ENCODE measurements at places on chromosomes 2 and 18.

- DNase-seq, result no peak
Observed at GRCh38 chr2:234463626-234464290, 33.1 kb downstream of the ARL4C start.

DNA sequence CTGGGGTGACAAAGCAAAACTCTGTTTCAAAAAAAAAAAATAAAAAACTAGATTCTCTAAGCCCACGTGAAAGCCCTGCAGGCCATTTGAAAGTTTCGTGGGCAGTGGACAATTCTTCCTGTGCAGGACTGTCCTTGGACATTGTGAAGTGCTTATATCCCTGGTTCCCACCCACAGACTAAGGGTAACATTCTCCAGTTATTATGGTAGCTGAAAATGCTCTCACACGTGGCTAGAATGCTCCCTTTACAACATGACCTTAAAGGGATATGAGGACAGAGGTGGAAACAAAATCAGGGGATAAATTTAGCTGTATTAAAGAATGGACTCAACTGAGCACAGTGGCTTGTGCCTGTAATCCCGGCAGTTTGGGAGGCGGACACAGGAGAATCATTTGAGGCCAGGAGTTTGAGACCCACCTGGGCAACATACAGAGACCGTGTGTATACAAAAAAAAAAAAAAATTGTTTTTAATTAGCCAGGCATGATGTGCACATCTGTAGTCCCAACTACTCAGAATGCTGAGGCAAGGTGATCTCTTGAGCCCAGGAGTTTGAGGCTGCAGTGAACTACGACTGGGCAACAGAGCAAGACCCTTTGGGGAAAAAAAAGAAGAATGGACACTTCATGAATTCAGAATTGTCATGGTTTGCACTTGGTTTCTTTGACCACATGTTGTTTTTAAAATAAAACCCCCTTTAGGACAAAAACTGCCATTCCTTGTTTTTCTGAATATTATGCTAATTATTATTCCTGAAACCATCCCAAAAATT, 167.9 kb downstream of the MGAT5 start:
- no peak for DNase-seq

DNA sequence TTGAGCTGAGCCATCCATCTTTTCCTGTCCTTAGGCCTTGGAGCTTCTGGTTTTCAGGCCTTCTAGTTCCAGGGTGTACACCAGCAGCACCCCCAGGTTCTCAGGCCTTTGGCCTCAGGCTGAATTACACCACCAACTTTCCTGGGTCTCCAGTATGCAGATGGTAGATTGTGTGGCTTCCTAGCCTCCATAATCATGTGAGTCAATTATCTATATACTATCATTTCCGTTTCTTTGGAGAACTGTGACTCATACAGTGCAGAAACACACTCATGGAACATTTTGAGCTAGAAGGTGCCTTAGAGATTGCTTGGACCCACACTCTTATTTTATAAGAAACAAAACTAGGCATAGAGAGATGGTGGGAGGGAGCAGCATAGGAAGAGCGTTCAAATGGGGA, 167.4 kb downstream of the NCK2 start:
- no peak for DNase-seq

DNA sequence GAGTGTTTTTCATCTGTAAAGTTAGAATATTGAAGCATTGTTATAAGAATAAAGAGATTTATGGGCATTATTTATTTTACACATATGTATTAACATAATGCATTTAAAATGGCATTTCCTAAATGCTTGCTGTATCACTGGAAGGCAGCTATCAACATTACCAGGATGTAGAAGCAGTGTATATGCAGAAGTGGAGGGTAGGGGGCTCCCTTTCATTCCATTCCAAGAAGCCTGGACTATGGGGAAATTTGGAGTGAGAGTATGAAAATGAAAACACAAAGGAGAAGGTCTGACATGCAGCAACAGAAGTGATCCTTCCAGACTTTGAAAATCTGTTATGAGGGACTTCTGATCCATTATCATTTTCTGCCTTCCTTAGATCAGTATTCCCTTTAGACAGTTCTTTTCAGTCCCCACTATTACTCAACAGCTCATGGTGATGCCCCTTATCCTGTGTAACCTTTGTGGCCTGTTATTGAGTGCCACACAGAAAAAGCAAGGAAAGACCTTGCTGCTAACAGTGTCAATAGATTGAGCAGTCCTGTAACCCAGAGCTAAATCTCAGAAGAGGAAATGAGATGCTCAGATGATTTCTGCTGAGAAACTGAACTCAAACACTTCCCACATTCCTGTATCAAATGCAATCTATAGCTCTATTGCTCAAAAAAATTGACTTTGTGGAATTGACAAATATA, 216.6 kb downstream of the HNMT start:
- no peak for DNase-seq

GRCh38 chr2:109499566-109499965, 114.2 kb downstream of the SEPTIN10 start:
- DNase-seq, result no peak

GRCh38 chr18:46098616-46098933, 479 bp upstream of the ATP5F1A start:
- DNase-seq, result no peak

GRCh38 chr2:10141736-10142639, 19.4 kb downstream of the RRM2 start:
- DNase-seq, result no peak

DNA sequence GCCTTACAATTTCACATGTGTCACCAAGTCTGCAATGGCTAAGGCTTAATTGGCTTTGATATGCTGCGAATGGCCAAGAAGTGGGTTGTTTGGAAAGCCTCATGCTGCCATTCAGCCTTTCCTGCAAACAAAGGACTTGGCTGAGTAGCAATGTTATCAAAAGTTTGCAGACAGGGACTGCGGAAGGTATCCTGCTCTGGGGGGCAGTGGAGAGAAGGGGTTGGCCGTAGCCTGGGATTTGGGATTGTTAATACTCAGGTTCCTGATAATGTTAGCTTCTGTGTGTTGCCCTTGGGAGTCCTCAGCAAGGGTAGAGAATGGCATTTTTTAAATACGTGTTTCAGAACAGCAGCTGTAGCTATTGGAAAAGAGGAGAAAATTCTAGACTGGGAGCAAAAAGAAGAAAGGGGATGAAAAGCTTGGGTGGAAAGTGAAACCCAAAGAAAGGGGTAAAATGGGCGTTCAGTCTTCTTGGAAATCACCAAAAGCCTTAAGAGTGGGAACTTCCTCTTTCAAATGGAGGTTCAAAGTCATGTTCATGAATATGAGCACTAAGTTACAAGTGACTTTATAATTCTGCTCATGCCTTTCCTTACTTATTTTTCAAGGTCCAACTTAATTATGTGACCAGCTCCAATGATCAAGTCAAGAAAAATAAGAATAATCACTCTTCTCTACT, 325.1 kb downstream of the RNF144A start:
- DNase-seq, result no peak

- no peak for DNase-seq
Observed at GRCh38 chr2:55428258-55428657, 8.6 kb upstream of the CCDC88A start.

DNA sequence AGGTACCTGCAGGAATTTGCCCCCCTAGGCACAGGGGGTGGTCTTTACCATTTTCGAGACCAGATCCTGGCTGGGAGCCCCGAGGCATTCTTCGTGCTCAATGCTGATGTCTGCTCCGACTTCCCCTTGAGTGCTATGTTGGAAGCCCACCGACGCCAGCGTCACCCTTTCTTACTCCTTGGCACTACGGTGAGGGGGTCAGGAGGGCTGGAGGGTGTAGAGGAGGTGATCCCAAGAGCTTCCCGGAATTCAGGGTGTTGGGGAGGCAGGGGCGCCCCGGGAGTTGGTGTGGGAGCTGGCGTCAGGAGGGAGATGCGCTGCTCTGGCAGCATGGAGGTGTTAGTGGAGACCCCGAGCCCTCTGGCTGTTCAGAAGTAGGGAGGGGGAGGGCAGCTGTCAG, 3.2 kb downstream of the GMPPA start:
- DNase-seq, result no peak

DNA sequence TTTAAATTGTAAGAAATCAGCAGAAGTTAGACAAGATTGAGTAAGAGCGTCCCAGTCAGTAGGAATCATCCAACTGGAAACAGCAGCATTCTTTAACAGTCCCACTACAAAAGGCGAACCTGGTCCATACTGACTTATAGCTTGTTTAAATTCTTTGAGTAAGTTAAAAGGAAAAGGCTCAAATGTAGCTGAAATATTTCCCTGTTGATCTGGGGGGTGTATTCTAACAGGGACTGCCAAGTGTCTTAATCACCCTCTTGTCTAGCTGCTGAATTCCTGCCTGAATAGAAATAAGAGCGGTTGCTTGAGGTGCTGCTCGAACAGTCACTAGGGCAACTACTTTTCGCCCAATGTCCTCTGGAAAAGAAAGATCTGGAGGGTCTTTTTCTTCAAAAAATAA, 56.4 kb upstream of the FMNL2 start:
- DNase-seq, result no peak

DNA sequence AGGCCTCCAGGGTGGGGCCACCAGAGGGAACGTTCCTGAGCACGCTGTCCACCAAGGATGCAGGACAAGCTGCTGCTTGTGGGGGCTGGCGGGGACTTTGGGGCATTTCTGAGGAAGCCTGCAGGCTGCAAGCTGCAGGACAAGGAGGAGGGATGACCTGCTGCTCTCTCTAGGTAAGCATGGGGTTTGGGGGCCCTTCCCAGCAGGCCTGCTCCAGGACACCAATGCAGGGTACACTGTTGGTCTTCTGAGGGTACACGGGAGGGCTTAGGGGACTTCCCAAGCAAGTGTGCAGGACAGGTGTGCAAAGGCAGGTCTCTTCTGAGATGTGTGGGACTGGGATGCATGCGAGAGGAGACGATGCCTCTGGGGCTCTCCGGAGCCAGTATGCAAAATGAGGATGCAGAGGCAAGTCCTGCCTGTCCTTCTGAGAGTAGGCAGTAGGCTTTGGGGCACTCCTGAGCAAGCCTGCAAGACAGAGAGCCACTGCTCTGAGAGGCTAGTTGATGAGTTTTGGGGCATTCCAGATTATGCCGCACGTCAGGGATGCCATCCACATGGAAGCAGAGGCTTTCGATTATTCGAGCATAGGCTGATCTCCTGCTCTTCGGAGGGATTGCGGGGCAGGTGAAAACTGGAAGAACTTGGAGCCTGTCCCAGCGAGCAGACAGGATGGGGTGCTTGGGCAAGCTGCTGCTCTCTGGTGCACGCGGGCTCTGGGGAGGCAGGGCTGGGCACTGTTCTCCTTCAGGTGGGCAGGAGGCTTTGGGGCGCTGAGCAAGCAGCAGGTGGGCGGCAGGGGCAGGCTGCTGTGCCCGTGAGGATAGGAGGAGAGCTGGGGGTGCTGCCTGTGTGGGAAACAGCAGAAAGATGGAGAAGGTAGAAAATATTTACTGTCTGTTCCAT, 44.6 kb downstream of the CNGA3 start:
- no peak for DNase-seq

DNA sequence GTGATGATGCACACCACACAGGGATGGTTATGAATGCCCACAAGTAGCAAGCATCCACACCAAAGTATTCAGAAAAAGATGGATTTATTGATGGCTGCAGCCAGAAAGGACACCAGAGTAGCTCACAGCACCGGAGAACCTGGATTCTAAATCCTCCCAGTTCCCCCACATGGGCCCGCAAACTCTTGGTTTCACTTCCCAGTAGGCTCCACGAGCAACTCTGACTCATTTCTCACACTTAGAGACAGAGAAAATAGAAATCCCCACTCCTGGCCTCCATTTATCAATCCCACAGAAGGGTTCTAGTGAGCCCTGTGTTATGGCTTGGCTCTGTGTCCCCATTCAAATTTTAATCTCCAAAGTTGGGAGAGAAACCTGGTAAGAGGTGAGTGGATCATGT, 426.7 kb upstream of the MYT1L start:
- no peak for DNase-seq

- DNase-seq, result no peak
Observed at GRCh38 chr2:236993-237539, 26.8 kb downstream of the SH3YL1 start.

GRCh38 chr18:61129001-61129400, 204.2 kb upstream of the CDH20 start:
- no peak for DNase-seq

DNA sequence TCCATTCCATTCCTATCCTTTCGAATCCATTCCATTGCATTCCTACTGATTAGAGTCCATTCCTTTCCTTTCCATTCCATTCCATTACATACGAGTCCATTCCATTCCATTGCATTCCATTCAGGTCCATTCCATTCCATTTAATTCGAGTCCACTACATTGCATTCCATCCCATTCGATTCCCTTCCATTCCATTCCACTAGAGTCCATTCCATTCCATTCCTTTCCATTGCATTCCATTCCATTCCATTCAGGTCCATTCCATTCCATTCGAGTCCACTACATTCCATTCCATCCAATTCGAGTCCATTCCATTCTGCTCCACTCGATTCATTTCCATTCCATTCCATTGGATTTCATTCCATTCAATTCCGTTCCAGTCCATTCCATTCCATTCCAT, 1133.6 kb downstream of the RPIA start:
- DNase-seq, result no peak

DNA sequence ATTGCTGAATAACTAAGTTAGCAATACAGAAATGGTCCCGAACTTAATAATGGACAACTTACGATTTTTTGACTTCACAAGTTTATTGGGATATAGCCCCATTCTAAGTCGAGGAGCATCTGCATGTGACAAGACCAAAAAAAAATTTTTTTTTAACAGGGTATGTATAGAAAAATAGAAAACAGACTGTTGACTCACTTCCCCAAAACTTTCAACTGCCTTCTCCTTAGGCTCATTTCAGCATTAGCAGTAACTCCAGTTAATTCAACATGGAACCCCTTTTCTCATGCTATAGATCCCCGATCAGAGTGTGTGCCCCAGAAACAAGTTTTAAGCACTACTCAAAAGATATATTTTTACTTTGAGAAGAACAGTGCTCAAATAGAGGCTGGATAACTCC, 5.4 kb downstream of the CD302 start:
- DNase-seq, result no peak

- DNase-seq, result no peak
Observed at GRCh38 chr2:159855143-159855542, 57.1 kb upstream of the CD302 start.

GRCh38 chr2:85181134-85181631, 48.0 kb downstream of the TCF7L1 start:
- no peak for DNase-seq

DNA sequence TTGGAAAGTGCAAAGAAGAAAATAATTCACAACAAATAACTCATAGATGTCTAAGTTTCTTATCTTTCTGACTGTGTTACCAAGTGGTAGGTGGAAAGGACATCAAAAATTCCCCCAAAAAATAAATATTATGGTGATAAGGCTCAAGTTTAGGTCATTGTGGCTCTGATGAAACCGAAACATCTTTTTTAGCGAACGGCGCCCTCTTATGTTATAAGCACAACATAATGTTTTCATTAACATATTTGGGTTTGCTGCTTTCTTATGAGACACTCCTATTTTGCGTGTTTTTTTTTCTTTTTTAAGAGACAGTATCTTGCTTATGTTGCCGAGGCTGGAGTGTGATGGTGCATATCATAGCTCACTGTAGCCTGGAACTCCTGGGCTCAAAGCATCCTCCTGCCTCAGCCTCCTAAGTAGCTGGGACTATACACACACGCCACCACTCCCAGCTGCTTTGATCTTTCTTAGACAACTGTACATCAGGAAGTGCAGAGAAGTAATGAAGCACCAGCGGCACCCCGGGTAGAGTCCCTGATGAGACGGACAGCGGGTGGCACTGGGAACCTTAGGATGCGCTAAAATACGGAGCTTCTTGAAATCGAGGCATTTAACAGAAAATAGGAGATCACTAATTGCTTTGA, 38.5 kb upstream of the SLC35G4 start:
- DNase-seq, result no peak

GRCh38 chr18:31248783-31249521, 69.0 kb upstream of the DSG1 start:
- peak; percentile 11 for DNase-seq

GRCh38 chr2:86050301-86050700, 55.4 kb downstream of the POLR1A start:
- no peak for DNase-seq

GRCh38 chr2:119937680-119938079, 75.2 kb upstream of the EPB41L5 start:
- DNase-seq, result no peak
